ENCODE measurements at places on chromosomes 12 and 14. TPM values are rescaled to one million over a fixed set of nuclear protein-coding genes. Genes with fewer than 3 reads are reported as not detected.

GRCh38 chr12:10505620-10506019 is at the start of gene EIF2S3B:
Gene EIF2S3B, plus strand, starts transcription at chr12:10505890. Its CDS starts 13 bp downstream, at chr12:10505903.
- no peak for DNase-seq

GRCh38 chr12:53230108-53230845 is 1.7 kb downstream of the RARG start:
- DNase-seq, result no peak

GRCh38 chr12:54641554-54641953 is 6.6 kb downstream of the DCD start:
- DNase-seq, result no peak

Gene KRT78
- polyA plus RNA-seq, result not detected

Gene BMP4
- 35.3 TPM for polyA plus RNA-seq
